Astrocyte of the cerebellum (primary cell): ENCODE measurements at places on chromosomes 1 and 21.
A peak's percentile ranks its signal among the peaks of the same experiment; 100 is the strongest.

DNA sequence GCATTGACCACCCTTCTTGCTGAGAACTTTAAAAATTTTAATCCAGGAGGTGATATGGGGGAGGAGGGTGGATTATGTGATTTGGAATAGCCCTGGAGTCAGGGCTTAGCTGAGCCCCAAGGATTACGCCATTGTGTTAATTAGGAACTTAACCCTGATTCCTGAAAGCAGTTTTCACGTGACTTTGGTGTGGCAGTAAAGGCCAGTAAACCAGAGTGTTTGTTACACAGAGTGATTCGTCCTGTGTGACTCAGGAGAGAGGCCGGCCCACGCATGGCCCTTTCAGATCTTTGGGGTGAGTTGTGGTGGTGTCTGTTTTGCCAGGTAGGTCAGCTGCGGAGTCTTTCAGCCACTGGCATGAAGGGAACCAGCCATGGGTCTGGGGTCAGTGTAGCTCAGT is 107.6 kb downstream of the NOS1AP start:
- DNase-seq = no peak

- DNase-seq = peak; percentile 23
Observed at GRCh38 chr1:161044908-161045735, 655 bp downstream of the USF1 start.

GRCh38 chr1:15541231-15541792 is 14.7 kb downstream of the DNAJC16 start:
- DNase-seq = no peak

DNA sequence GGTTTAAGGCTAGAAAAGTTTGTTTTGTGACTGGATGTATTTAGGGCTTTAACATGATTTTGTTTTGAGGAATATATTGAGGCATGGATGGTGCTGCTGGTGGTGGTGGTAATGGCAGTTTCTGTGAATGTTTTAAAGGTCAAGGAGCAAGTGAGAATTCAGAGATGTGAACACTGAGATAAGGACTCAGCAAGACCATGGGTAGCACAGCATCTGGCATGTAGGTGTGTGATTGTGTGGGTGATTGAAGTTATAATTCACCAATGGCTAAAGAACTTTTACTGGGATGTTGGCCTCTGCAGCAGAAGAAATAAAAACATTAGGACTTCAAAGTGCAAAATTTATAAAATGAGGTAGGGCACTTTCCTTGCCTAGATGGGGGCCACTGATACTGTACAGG is 65.9 kb downstream of the MACF1 start:
- DNase-seq = no peak

- DNase-seq = peak; percentile 70
Observed at GRCh38 chr1:55726994-55727393, 511.8 kb upstream of the USP24 start.

- no peak for DNase-seq
Observed at GRCh38 chr1:186187601-186188000, 187.5 kb downstream of the TPR start.

- DNase-seq = no peak
Observed at GRCh38 chr1:236686815-236687160, 489 bp downstream of the ACTN2 start.

- no peak for DNase-seq
Observed at GRCh38 chr1:24890887-24891286, 39.2 kb downstream of the RUNX3 start.

DNA sequence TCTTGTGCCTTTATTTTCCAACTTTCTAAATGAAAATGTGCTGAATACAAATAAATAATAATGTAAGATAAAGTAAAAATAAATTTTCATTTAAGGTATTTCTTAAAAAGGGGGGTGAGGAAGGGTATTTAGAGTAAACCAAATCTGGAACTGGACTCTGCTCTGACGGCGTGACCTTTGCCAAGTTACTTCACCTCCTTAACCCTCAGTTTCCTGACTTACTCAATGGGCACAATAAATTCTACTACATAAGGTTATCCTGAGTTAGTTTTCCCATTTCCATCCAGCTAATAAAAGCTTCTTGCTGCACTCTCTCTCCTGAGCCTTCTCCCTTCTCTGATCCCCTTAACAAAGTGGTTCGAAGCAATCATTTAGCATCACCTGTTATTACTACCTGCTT is 93.9 kb downstream of the NID1 start:
- DNase-seq = no peak

- no peak for DNase-seq
Observed at GRCh38 chr1:236744533-236744932, 50.6 kb upstream of the MTR start.

GRCh38 chr1:147243228-147243685 is 773 bp downstream of the CHD1L start:
- no peak for DNase-seq

DNA sequence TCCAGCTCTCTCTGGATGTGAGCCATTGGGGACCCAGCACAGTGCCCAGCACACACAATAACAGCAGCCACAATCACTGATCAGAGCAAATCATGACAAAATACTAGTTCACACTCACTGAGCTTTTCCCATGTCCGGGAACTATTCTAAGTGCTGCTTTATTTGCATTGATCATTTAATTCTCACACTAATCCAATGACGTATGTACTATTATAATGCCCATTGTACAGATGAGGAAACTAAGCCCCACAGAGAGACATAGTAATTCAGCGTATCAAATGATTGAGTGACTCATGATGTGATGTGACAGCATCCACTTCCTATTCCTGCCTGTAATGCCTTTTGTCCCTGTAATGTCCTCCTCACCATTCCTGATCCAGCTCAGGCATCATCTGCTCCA is 1.9 kb upstream of the S100A8 start:
- no peak for DNase-seq

DNA sequence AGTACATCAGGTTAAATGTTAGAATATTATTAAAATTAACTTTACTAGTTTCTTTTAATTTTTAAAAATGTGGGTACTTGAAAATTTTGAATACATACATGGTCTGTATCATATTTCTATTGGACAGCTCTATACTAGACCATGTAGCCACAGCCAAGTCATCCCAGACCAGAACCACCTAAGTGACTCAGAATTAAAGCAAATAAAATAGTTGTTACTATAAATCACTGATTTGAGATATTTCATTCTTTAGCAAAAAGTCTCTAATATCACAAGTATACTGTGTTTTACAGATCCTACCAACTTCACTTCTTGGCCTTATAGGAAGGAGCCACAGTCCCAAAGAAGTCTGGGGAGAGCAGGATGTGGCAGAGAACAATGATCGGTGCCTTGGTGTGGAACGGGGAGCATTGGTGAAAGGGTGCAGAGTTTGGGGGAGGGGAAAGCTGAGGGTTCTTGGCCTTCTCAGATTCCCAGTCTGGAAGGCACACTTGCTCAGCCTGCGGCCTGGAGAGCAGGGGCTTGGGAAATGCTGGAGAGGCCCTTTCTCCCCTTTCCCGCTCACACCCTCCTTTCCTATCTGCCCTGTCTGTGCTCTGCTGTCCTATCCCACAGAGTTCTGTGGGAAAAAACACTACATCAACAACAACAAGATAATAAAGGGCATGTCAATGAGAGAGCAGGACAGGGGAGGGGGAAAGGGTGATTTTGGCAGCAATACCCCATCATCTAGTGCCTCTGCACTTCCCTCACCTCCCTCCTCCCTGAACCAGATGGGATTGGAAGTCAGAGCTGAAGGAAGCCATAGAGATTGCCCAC is 122.1 kb downstream of the NGF start:
- DNase-seq = no peak

GRCh38 chr1:60825593-60825992 is 256.8 kb upstream of the NFIA start:
- no peak for DNase-seq

- DNase-seq = no peak
Observed at GRCh38 chr1:115828101-115829022, 12.6 kb downstream of the NHLH2 start.

GRCh38 chr21:44967082-44968047 is 27.5 kb downstream of the SLX9 start:
- DNase-seq = no peak

GRCh38 chr1:177928194-177928593 is 41.7 kb downstream of the SEC16B start:
- no peak for DNase-seq

DNA sequence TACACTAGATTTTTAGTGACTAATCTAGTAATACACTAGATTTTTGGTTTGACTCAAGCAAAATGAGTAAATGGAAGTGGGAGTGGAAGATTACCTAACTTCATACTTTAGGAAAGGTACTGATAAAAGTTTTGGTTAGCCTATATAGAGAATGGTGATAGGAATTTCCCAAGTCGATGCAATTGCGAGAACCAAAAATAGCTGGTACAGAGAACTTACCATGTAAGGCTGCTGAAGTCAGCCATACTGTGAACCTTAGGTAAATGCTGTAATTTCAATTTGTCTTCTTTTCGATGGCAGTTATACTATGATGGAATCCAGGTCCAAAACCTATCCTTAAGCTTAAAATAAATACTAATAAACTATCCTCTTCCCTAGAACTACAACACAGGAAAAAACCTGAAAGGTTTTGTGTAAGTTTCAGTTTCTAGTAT is 4.6 kb downstream of the PNRC2 start:
- no peak for DNase-seq

DNA sequence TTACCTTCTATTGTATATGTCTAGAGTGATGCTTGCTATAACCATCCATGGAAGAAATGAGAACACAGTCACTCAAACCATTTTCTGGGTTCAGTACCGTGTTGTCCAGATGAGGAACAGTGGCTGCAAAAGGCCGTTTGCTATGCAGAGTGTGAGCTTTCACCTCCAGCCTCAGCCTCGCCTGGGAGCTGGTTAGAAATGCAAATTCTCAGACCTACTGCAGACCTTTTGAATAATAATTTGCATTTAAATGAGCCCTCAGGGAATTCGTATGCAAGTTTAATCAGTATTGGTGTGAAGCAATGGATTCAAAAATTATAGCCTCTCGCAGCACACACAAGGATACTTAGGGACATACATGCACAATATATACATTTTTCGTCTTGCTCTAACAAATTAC is 24.1 kb downstream of the KCNJ15 start:
- no peak for DNase-seq

GRCh38 chr1:70220517-70221237 is 503 bp upstream of the SRSF11 start:
- no peak for DNase-seq

DNA sequence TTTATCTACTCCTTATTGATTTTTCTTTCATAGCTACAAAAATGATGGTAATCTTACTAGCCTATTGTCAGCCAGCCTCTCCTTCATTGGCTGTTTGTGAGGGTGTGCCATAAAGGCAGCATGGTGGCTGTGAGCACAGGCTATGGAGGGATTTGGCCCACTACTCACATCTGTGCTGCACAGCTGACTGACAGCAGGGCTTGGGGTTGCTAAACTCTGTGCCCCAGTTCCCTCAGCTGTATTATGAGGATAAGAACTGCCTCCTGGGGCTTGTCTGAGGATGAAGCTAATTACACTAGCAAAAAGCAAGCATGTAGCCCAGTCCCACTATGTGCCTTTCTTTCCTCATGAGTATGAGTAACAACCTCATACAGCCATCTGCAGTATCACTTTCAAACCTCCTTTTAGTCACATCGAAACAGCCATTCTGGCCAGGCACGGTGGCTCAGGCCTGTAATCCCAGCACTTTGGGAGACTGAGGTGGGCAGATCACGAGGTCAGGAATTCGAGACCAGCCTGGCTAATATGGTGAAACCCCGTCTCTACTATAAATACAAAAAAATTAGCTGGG is 66.2 kb downstream of the COQ8A start:
- DNase-seq = no peak

DNA sequence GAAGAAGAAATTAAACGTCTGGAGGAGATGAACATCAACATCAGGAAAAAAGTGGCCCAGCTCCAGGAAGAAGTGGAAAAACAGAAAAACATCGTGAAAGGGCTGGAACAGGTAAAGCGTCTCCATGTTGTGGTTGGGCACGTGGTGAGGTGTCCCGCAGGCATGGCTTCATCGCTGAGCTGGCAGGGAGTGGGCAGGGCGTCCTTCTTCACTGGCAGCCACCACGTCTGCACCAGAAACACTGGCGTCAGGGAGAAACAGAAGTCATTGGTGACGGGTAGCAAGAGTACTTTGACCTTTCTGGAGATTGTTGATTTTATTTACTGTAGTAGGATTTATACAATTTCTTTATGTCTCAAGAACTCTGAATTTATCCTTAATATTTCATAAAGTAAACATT is 59.0 kb upstream of the DIP2A start:
- DNase-seq = no peak

GRCh38 chr1:167121375-167122120 is 27.7 kb downstream of the STYXL2 start:
- no peak for DNase-seq

- no peak for DNase-seq
Observed at GRCh38 chr1:7500381-7501083, 270.6 kb upstream of the VAMP3 start.

DNA sequence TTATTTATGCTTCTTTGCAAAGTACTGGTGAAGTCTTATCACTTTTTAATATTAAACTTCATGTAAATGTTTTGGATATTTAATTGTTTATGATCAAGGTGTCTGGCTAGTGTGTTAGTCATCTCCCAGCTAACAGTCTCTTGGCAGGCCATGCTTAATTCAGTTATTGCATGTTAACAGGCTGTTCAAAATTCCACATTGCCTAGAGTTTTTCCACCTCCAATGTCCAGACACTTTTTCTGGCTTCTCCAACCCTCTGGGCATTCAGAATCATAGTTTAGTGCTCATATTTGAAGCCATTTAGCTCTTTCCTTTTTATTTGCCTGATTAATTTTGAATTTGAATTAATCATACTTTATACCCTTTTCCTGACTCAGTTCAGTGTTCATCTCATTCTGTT is 69.2 kb downstream of the OLFML2B start:
- no peak for DNase-seq

GRCh38 chr1:67213948-67214347 is 47.7 kb downstream of the IL23R start:
- no peak for DNase-seq

DNA sequence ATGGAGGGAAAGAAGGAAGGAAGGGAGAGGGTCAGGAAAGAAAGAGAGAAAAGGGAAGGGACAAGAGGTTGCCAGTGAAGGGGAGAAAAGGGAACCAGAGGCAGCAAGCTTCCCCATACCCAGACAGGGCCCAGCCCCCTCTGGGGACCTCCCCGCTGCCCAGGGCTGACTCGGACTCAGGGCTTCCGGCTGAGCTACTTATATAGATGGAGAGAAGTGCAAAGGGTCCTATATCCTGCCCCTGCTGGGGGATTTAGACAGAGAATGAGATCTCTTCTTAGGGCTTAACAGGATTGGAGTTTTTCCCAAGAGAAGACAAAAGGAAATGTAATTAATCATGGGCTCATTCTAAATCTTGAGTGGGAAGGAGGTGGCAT is at the start of gene ETV3L:
Gene ETV3L (minus strand): TSS at position 176 of the 377 bp plus-strand sequence. CDS start 285 bp downstream, outside the sequence.
- no peak for DNase-seq
